Heart right ventricle (tissue), 16 donors: ENCODE measurements at places on chromosomes 1 and 21. TPM values are rescaled to one million over a fixed set of nuclear protein-coding genes. Genes with fewer than 3 reads are reported as not detected.

GJB5 gene
- not detected for polyA plus RNA-seq

AHCTF1 gene
- polyA plus RNA-seq = 5.7 TPM

KCNJ6 gene
- not detected for polyA plus RNA-seq

ZFP69 gene
- 2.6 TPM for polyA plus RNA-seq

GFI1 gene
- polyA plus RNA-seq = 0.09 TPM

LMOD1 gene
- 22.7 TPM for polyA plus RNA-seq

ACTA1 gene
- 2,463 TPM for polyA plus RNA-seq

NR5A2 gene
- polyA plus RNA-seq = 0.52 TPM

SEC16B gene
- polyA plus RNA-seq = 0.93 TPM

TXNIP gene
- polyA plus RNA-seq = 231 TPM

SHISAL2A gene
- polyA plus RNA-seq = not detected

FCRL2 gene
- polyA plus RNA-seq = 0.04 TPM

LAMC1 gene
- 22.1 TPM for polyA plus RNA-seq

PCBP3 gene
- polyA plus RNA-seq = 0.51 TPM

GUCA2A gene
- not detected for polyA plus RNA-seq

GLMN gene
- 4.4 TPM for polyA plus RNA-seq

C4BPA gene
- not detected for polyA plus RNA-seq

NTMT2 gene
- 1.1 TPM for polyA plus RNA-seq

LMX1A gene
- 0.04 TPM for polyA plus RNA-seq

PGLYRP3 gene
- not detected for polyA plus RNA-seq

UBE2U gene
- polyA plus RNA-seq = not detected

GJA5 gene
- polyA plus RNA-seq = 4.8 TPM

TNFAIP8L2 gene
- 2.4 TPM for polyA plus RNA-seq

SPRR3 gene
- polyA plus RNA-seq = 2.6 TPM

KCNE1 gene
- 2.4 TPM for polyA plus RNA-seq

FAM110D gene
- polyA plus RNA-seq = 3.8 TPM

CLCA1 gene
- not detected for polyA plus RNA-seq

S100A7 gene
- not detected for polyA plus RNA-seq
